ENCODE measurements at places on chromosomes 11 and 22. TPM values are rescaled to one million over a fixed set of nuclear protein-coding genes. Genes with fewer than 3 reads are reported as not detected.

The SLC22A6 gene
- total RNA-seq, result not detected

The SCGB2A2 gene
- total RNA-seq, result not detected

The OR2AG2 gene
- not detected for total RNA-seq

The MPZL2 gene
- total RNA-seq, result 9.2 TPM

The KCNJ1 gene
- not detected for total RNA-seq

The ARFIP2 gene
- total RNA-seq, result 44.6 TPM

The ART1 gene
- not detected for total RNA-seq

GRCh38 chr22:21669026-21669425, 3.2 kb downstream of the PPIL2 start:
- peaks cover 23% of the 10 kb centered on the region for H3K4me1 ChIP-seq
- no peak overlapping the region for H3K4me3 ChIP-seq
- H3K36me3 ChIP-seq, result peaks cover 9% of the 10 kb centered on the region
- no peak overlapping the region for H3K27ac ChIP-seq
- no peaks in the 10 kb centered on the region for H3K27me3 ChIP-seq
- DNase-seq, result no peak

DNA sequence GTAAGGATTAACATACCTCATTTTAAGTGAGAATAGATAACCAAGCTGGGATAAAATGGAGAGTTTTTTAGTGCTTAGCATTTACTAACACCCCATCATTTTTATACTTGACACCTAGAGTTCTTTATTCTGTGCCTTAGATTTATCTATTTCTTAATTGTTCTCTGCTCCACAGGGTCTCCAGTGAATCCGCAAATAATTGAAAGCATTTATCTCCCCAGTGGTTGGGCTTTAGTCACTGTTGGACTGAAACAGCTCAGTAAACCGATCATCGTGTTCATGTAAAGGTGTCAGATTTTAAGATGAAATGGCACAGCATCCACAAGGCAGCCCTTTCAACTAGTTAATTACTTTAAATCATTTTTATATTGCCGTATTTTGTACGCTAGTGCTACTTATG, 17.8 kb upstream of the GRIA4 start:
- H3K27ac ChIP-seq, result no peak overlapping the region
- H3K27me3 ChIP-seq, result no peaks in the 10 kb centered on the region
- no peak overlapping the region for H3K4me3 ChIP-seq
- no peaks in the 10 kb centered on the region for H3K36me3 ChIP-seq
- no peak for DNase-seq
- H3K4me1 ChIP-seq, result no peaks in the 10 kb centered on the region

GRCh38 chr22:48359613-48359965, 1468.1 kb downstream of the BRD1 start:
- H3K27ac ChIP-seq, result no peak overlapping the region
- H3K27me3 ChIP-seq, result no peaks in the 10 kb centered on the region
- no peak overlapping the region for H3K4me3 ChIP-seq
- no peak for DNase-seq
- H3K4me1 ChIP-seq, result no peaks in the 10 kb centered on the region

GRCh38 chr22:18024956-18025720, 777 bp upstream of the MICAL3 start:
- DNase-seq, result no peak
- peaks cover 12% of the 10 kb centered on the region for H3K4me1 ChIP-seq
- no peak overlapping the region for H3K27ac ChIP-seq

GRCh38 chr11:120134106-120134930, 3.6 kb downstream of the TRIM29 start:
- peak; percentile 7 for DNase-seq
- H3K27ac ChIP-seq, result no peak overlapping the region
- no peaks in the 10 kb centered on the region for H3K27me3 ChIP-seq
- H3K4me1 ChIP-seq, result no peaks in the 10 kb centered on the region
- no peak overlapping the region for H3K4me3 ChIP-seq

DNA sequence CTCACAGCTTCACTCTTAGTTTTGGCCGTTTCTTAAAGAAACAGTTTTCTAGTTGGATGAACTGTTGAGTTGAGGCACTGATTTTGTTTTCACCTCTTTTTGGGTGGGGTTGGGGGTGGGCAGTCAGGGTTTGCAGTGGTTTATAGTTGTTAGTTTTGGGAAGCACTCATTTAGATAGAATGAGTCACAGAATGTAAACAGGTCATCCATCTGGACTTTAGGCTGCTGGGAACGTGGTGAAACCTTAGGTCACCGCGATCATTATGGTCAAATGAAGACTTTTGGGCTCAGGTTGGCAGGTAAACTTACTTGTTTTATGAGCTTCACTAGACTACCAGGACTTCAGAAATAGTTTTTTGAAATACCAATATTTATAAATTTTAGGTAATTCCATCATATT, 48.4 kb downstream of the CSTPP1 start:
- no peak overlapping the region for H3K27ac ChIP-seq
- no peaks in the 10 kb centered on the region for H3K27me3 ChIP-seq
- peaks cover 13% of the 10 kb centered on the region for H3K36me3 ChIP-seq
- DNase-seq, result no peak
- no peak overlapping the region for H3K4me3 ChIP-seq
- H3K4me1 ChIP-seq, result peaks cover 6% of the 10 kb centered on the region

- no peaks in the 10 kb centered on the region for H3K36me3 ChIP-seq
- DNase-seq, result no peak
- no peaks in the 10 kb centered on the region for H3K4me1 ChIP-seq
- H3K4me3 ChIP-seq, result no peak overlapping the region
- H3K27me3 ChIP-seq, result no peaks in the 10 kb centered on the region
These were observed 870.3 kb upstream of the CHORDC1 start for GRCh38 chr11:91093141-91093540.

GRCh38 chr22:33056690-33057089, 1.5 kb downstream of the SYN3 start:
- H3K27ac ChIP-seq, result no peak overlapping the region
- peaks cover 3% of the 10 kb centered on the region for H3K4me1 ChIP-seq
- no peak for DNase-seq

Data from activated naive CD8-positive, alpha-beta T cell treated with anti-CD3 and anti-CD28 coated beads, Interleukin-2, amount 10 ng/mL, durations not matched to agents 7 days and 5 days (primary cell).